ENCODE measurements at places on chromosomes 12 and 14. TPM values are rescaled to one million over a fixed set of nuclear protein-coding genes. Genes with fewer than 3 reads are reported as not detected.

GRCh38 chr14:41548666-41549065 lies 58.0 kb upstream of the LRFN5 start:
- no peak overlapping the region for H3K4me3 ChIP-seq
- no peaks in the 10 kb centered on the region for H3K27me3 ChIP-seq
- H3K36me3 ChIP-seq = no peaks in the 10 kb centered on the region
- H3K4me1 ChIP-seq = no peaks in the 10 kb centered on the region

DNA sequence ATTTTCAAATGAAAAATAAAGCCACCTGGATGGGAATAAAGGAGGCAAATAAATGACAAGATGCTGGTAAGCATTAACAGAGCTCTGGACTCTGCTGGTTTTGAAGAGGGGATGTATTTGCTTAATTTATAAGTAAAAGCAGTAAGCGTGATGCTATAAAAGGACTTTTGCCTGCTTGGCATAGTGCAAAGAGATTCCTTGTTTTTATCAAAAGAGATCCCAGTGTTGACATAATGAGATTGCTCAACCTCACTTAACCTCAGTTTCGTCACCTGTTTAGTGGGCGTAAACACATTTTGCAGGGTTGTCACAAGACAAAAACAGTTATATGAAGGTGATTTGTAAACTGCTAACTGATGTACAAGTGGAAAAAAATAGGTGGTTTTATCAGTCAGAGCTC lies 13.8 kb downstream of the ASCL1 start:
- H3K27ac ChIP-seq = no peak overlapping the region
- DNase-seq = no peak
- H3K4me1 ChIP-seq = no peaks in the 10 kb centered on the region
- no peaks in the 10 kb centered on the region for H3K27me3 ChIP-seq
- H3K36me3 ChIP-seq = no peaks in the 10 kb centered on the region
- no peak overlapping the region for H3K4me3 ChIP-seq

DNA sequence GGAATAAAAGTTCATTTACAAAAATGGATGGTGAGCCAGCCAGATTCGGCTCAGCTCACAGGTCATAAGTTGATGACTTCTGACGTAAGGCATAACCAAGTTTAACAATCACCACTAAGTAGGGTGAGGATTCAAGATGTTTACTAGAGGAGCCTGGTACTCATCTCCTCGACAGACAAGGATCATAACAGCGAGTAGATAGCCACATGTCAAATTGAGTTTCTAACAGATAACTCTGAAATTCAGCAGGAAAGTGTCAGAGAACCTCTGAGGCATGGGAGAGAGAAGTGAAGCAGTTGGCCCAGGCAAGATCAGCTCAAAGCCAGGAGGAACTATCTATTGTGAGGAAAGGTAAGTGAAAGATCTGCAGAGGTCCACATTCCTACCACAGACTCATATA lies 208.7 kb downstream of the NELL2 start:
- no peaks in the 10 kb centered on the region for H3K4me1 ChIP-seq
- DNase-seq = no peak
- H3K36me3 ChIP-seq = no peaks in the 10 kb centered on the region
- H3K4me3 ChIP-seq = no peak overlapping the region
- no peaks in the 10 kb centered on the region for H3K27me3 ChIP-seq

GRCh38 chr14:89644641-89645040 lies 227.6 kb upstream of the FOXN3 start:
- H3K4me3 ChIP-seq = no peak overlapping the region
- peak overlapping the region; percentile 40 for H3K27ac ChIP-seq
- H3K36me3 ChIP-seq = no peaks in the 10 kb centered on the region
- no peak for DNase-seq

GRCh38 chr12:58293308-58293982 lies 352.1 kb downstream of the ATP23 start:
- no peak for DNase-seq
- H3K27ac ChIP-seq = no peak overlapping the region
- H3K4me1 ChIP-seq = no peaks in the 10 kb centered on the region
- H3K27me3 ChIP-seq = no peaks in the 10 kb centered on the region
- H3K4me3 ChIP-seq = no peak overlapping the region

GRCh38 chr12:32265951-32266350 lies 133.4 kb upstream of the FGD4 start:
- no peaks in the 10 kb centered on the region for H3K36me3 ChIP-seq
- peaks cover 5% of the 10 kb centered on the region for H3K4me1 ChIP-seq
- no peaks in the 10 kb centered on the region for H3K27me3 ChIP-seq
- H3K27ac ChIP-seq = no peak overlapping the region
- no peak for DNase-seq

DNA sequence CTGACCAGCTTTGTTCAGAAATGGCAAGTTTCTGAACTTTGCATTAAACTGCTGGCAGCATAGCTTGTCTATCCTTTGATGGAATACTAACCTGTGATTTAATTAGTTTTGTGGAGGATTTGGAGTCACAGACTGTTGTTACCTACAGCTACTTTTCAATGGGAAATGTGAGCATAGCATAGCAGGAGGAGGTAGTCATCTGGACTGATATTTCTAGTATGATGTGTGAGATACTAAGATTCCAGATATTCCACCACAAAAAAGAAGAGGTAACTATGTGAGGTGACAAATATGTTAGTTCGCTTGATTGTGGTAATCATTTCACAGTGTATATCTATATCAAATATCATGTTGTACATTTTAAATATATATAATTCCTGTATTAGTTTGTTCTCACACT lies 833.0 kb downstream of the SLC6A15 start:
- H3K27me3 ChIP-seq = no peaks in the 10 kb centered on the region
- H3K36me3 ChIP-seq = no peaks in the 10 kb centered on the region
- DNase-seq = no peak
- no peak overlapping the region for H3K4me3 ChIP-seq
- no peak overlapping the region for H3K27ac ChIP-seq

DNA sequence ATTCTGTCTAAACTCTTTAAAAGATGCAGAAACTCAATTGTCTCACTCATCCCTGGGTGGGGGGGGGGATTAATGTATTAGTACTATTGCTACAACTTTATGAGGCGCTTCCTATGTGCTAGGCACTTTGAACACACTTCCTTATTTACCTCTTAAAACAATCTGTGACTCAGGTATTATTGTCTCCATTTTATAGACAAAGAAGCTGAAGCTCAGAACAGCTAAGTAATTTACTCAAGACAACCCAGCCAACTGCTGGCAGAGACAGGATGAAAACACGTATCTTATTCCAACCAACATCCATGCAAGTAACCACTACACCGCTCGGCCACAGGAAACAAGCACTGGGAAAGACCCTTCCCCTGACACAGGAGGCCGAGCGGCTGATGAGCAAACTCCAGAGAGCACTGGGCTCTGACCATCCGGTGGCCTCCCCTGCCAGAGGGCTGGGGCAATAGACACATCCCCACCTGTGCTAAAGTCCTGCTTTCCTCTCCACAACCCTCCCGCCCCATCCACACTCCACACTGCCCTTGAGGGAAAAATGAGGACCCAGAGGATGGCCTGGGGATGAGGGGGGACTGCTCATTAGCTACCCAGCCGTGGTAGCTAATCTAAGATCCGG lies 244.2 kb downstream of the DPF3 start:
- no peak overlapping the region for H3K27ac ChIP-seq
- no peaks in the 10 kb centered on the region for H3K36me3 ChIP-seq
- no peak overlapping the region for H3K4me3 ChIP-seq
- no peak for DNase-seq
- H3K4me1 ChIP-seq = no peaks in the 10 kb centered on the region
- no peaks in the 10 kb centered on the region for H3K27me3 ChIP-seq

DNA sequence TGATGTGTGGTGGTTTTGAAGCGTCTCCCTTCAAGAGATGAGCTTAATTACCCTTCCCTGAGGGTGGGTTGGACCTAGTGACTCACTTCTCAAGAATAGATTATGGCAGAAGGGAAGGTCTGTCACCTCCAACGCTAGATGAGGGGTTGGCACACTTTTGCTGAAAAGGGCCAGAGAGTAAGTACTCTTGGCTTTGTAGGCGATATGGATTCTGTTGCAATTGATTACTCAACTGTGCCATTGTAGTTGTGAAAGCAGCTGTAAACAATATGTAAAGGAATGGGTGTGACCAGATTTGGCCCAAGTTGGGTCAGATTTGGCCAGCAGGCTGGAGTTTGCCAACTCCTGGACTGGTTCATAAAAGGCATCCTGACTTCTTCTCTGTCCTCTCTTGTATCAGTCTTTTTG lies 53.3 kb downstream of the SMIM41 start:
- no peaks in the 10 kb centered on the region for H3K4me1 ChIP-seq
- no peak overlapping the region for H3K4me3 ChIP-seq
- no peak for DNase-seq
- no peaks in the 10 kb centered on the region for H3K36me3 ChIP-seq
- H3K27me3 ChIP-seq = no peaks in the 10 kb centered on the region

DNA sequence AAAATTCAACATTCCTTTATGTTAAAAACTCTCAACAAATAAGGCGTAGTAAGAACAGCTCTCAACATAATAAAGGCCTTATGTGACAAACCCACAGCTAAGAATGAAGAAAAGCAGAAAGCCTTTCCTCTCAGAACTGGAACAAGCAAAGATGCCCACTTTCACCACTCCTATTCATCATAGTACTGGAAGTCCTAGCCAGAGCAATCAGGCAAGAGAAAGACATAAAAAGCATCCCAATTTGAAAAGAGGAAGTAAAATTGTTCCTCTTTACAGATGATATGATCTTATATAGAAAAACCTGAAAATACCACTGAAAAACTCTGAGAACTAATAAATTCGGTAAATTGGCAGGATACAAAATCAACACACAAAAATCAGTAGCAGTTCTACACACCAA lies 52.1 kb downstream of the STON2 start:
- no peaks in the 10 kb centered on the region for H3K36me3 ChIP-seq
- H3K4me1 ChIP-seq = no peaks in the 10 kb centered on the region

DNA sequence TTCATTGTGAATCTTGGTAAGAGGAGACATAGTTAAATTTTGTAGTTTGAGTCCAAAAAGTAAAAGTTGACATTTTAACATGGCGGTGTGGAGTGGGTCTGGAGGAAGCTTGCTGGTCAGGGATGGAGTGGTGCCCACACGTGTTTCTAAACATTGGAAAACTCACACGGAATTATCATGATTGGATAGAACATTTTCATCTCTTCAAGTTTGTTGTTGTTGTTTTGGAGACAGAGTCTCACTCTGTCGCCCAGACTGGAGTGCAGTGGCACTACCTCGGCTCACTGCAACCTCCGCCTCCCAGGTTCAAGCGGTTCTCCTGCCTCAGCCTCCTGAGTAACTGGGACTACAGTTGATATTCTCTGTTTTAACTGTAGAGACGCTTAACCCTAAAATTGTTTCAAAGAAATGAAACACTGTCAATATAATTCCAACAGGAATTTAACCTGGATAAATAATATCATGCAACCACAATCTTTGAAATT lies 502 bp upstream of the MBIP start:
- no peaks in the 10 kb centered on the region for H3K36me3 ChIP-seq
- peak overlapping the region; percentile 75 for H3K27ac ChIP-seq
- H3K4me3 ChIP-seq = peak overlapping the region; percentile 81
- no peak for DNase-seq
- no peaks in the 10 kb centered on the region for H3K27me3 ChIP-seq

- no peak overlapping the region for H3K4me3 ChIP-seq
- no peak for DNase-seq
- H3K27ac ChIP-seq = no peak overlapping the region
- no peaks in the 10 kb centered on the region for H3K4me1 ChIP-seq
- H3K36me3 ChIP-seq = no peaks in the 10 kb centered on the region
Measured at GRCh38 chr12:115661112-115661511, 616.4 kb downstream of the MED13L start.

DNA sequence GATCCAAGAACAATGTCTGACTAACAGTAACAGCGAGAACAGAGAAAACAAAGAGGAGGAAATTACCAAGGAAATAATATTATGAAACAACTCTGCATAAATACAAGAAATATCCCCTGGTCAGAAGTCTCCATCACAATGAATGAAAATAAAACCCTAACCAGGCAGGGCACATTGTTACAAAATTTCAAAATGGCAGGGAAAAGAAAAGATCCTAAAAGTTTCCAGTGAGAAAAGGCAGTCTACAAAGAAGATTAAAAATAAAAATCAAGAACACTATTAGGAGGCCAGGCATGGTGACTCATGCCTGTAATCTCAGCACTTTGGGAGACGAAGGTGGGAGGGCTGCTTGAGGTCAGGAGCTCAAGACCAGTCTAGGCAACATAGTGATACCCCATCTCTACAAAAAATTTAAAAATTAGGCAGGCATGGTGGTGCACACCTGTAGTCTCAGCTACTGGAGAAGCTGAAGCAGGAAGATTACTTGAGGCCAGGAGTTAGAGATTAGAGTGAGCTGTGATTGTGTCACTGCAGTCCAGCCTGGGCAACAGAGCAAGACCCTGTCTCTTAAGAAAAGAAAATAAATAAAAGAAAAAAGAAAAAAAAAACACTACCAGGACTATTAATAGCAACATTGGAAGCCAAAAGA lies 47.8 kb downstream of the FERMT2 start:
- H3K27me3 ChIP-seq = no peaks in the 10 kb centered on the region
- H3K36me3 ChIP-seq = no peaks in the 10 kb centered on the region
- no peak overlapping the region for H3K27ac ChIP-seq

- H3K4me1 ChIP-seq = no peaks in the 10 kb centered on the region
- H3K4me3 ChIP-seq = no peak overlapping the region
- no peak overlapping the region for H3K27ac ChIP-seq
- H3K27me3 ChIP-seq = no peaks in the 10 kb centered on the region
- no peak for DNase-seq
Measured at GRCh38 chr14:56115976-56116893, 2.0 kb upstream of the PELI2 start.

- no peak overlapping the region for H3K27ac ChIP-seq
- no peaks in the 10 kb centered on the region for H3K27me3 ChIP-seq
- no peak for DNase-seq
- no peaks in the 10 kb centered on the region for H3K36me3 ChIP-seq
- H3K4me3 ChIP-seq = no peak overlapping the region
- no peaks in the 10 kb centered on the region for H3K4me1 ChIP-seq
Measured at GRCh38 chr14:88559852-88560251, 3.0 kb upstream of the ZC3H14 start.

- DNase-seq = no peak
- no peak overlapping the region for H3K4me3 ChIP-seq
- no peak overlapping the region for H3K27ac ChIP-seq
- H3K4me1 ChIP-seq = no peaks in the 10 kb centered on the region
- no peaks in the 10 kb centered on the region for H3K36me3 ChIP-seq
Measured at GRCh38 chr12:117890644-117891043, 78.1 kb downstream of the KSR2 start.

DNA sequence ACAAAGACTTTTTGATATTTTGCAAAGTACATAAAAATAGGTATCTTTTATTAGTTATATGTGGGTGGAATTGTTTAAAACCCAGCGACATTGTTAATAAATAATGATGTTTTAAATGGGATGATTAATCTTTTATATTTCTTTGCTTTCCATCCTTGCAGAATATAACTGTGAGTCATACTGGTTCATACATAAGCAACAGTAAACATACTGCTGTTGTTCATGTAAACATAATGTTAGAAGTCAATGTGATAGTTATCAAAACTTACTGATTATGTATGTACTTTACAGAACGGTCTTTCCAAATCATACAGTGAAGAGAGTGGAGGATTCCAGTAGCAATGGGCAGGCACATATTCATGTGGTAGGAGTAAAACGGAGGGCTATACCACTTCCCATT lies 119.8 kb downstream of the ARID2 start:
- no peaks in the 10 kb centered on the region for H3K27me3 ChIP-seq
- no peaks in the 10 kb centered on the region for H3K4me1 ChIP-seq
- no peak overlapping the region for H3K27ac ChIP-seq
- no peak for DNase-seq

GRCh38 chr12:1348606-1349005 lies 245.8 kb downstream of the FBXL14 start:
- DNase-seq = no peak
- H3K27ac ChIP-seq = no peak overlapping the region
- no peaks in the 10 kb centered on the region for H3K4me1 ChIP-seq

MSRB3 gene
- total RNA-seq = 14.9 TPM

DIO2 gene
- total RNA-seq = 0.13 TPM

NUAK1 gene
- total RNA-seq = 4.2 TPM

MSI1 gene
- 5.5 TPM for total RNA-seq

OAS3 gene
- 20.6 TPM for total RNA-seq

SLC8A3 gene
- total RNA-seq = 0.54 TPM

CEBPE gene
- total RNA-seq = not detected

ATL1 gene
- total RNA-seq = 6.6 TPM
